ENCODE measurements at places on chromosomes 2 and 18.

DNA sequence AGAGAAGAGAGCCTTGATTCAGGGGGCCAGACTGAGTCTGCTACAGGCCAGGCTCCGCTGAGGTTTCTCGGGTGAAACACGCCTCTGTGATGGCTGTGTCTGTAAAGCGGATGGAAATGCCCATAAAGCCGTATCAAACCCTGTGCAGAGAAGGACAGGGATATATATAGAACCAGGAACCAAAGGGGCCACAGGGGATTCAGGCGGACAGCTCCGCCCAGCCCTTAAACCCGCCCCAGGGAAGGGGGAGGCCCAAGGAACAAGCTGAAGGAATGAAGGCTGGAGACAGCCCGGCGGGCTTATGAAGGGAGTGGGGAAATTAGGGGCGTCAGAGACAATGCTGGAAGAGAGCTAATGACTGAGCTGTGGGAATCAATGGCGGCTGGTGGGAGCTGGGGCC is 42.1 kb downstream of the NHEJ1 start:
- no peak for DNase-seq

GRCh38 chr2:36168115-36168514 is 187.5 kb upstream of the CRIM1 start:
- DNase-seq = no peak

DNA sequence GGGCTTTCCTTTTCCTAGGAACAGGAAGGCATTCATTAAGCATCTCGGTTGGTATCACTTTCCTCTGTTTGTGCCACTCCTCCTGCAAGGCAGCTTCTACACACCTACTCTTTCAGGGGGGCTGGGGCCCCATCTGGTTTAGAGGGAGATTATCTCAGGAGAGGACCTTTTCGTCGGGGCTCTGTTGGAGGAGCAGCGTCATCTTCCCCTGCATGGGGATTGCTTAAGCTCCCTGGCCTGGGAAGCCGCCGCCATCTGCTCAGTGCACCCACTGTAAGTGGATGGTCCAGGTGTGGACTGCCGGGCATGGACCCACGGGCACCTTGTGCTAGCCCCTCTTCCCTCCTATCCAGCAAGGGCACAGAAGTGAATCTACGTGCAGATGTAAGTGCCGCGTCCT is 355.3 kb upstream of the SMIM21 start:
- DNase-seq = no peak

DNA sequence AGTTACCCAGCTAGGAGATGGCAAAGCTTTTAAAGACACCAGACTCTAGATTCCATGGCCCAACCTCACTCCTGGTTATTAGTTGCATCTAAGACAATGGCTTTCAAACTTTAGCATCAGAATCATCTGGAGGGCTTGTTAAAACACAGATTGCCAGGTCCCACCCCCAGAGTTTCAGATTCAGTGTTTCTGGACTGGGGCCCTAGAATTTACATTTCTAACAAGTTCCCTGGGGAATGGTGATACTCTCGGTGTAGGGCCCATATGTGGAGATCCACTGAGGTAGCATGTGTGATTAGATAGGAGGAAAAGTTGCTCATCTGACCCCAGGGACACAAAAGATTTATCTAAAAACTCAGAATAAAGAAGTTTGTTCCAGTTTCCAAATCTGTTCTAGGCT is 14.5 kb upstream of the TTR start:
- no peak for DNase-seq

Measured in stimulated activated CD4-positive, alpha-beta T cell treated with anti-CD3 and anti-CD28 coated beads, TNF-alpha, amount 100 ng/mL, for 1 hour (primary cell).